MG63 (cell line): ENCODE measurements at places on chromosomes 7 and 10. TPM values are rescaled to one million over a fixed set of nuclear protein-coding genes. Genes with fewer than 3 reads are reported as not detected.

EPO gene
- total RNA-seq: not detected in 2 replicates

BAIAP2L1 gene
- 9.6 and 11.0 TPM in 2 replicates for total RNA-seq

SPDYE5 gene
- not detected in 2 replicates for total RNA-seq

DNA sequence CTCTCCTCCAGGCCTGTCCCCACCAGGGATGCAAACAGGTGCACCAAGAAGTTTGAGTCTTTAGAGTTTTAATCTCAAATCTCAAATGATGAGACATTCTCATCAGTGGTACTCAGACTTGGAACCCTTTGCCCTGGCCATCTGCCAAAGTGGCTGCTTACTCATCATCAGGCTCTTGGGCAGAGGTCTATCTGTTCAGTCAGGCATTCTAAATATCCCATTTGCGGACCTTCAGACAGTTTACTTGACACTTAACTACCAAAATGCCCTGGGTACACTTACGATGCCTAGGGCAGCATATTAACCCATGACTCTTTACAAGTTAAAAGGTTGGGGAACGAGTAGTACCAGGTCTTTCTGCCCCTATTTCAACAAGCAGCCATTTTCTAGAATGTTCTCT, 61.2 kb upstream of the YAE1 start:
- peak; percentile 88 for DNase-seq

DNA sequence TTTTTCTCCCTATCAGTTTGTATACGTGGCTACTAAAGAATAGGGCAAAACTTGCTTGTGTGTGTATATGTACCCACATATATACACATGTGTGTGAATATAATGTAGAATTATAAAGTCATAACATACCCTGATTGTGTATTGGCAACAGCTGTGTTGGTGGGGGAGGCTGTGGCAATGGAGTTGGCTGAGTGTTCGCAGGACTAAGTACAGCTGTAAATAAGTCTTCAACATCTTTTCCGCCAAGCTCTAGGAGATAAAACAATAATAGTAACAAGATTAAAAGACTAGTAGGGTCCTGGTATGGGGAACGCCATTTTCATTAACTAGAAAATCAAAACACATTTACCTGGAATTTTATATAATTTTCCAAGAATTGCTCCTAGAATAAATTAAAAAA, 168.4 kb downstream of the GALNT11 start:
- DNase-seq: no peak

DNA sequence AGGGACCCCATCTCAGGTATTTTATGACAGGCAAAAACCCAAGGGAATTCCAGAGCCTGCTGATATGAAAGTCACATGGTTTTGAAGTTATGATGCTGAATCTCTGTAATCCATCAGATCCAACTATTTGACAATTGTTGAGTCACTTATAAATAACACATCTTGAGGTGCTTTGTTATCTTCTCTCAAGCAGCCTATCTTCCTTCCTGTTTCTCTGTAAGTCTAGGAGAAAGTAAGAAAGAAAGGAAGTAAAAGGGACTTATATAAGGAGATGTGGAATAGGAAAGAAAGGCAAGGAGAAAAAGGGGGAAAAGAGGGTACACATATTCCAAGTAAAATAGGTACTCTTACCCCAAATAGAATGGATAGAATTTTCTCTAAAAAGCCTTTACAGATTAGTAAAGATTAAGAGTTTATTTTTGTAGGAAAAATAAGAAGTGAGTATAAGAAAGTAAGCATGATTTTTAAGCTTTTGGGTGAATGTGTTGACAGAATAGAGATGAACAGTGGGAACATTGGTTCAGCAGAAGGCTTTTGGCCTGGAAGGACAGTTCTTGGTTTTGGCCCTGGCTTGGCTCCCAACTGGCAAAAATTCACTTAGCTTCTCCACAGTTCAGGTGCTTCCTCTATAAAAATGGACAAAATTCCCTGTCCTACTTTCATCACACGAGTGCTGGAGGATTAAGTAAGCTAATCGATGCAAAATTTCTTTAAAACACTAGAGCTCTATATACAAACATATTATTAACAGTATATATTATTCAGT, 39.6 kb upstream of the ANK3 start:
- no peak for DNase-seq

- DNase-seq: no peak
These were observed 62.4 kb downstream of the FZD1 start for GRCh38 chr7:91326516-91327199.

DNA sequence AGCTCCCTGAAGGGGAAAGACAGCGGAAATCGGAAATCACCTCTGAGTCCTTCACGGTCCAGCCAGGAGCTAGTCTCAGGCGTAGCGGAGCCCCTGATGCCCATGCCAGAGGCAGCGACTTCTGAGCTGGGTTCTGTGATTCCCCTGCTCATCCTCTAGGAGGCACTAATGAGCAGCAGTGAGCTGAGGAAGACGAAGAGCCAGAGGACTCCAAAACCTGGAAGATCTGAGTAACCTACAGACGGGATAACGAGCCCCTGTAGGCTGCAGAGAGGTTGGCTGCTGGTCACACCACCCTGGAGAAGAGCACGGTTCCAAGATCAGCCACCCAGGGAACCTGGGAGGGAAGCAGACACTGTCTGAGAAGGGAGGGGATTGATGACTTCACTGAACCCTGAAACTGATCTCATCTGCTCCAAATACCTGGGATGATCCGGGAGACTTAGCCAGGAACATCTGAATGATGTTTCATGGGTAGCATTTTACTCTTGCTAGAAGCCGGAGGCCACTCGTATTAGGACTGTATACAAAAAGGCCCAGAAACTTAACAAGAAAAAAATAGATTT, 304.1 kb downstream of the PAXIP1 start:
- DNase-seq: no peak
